ENCODE measurements at places on chromosomes 1 and 21.

GRCh38 chr1:151327903-151328674 lies 873 bp upstream of the PI4KB start:
- peak; percentile 17 for DNase-seq

GRCh38 chr1:22323846-22324504 lies 127.7 kb upstream of the ZBTB40 start:
- DNase-seq = no peak

GRCh38 chr21:28310171-28310685 lies 682.4 kb downstream of the LTN1 start:
- no peak for DNase-seq

DNA sequence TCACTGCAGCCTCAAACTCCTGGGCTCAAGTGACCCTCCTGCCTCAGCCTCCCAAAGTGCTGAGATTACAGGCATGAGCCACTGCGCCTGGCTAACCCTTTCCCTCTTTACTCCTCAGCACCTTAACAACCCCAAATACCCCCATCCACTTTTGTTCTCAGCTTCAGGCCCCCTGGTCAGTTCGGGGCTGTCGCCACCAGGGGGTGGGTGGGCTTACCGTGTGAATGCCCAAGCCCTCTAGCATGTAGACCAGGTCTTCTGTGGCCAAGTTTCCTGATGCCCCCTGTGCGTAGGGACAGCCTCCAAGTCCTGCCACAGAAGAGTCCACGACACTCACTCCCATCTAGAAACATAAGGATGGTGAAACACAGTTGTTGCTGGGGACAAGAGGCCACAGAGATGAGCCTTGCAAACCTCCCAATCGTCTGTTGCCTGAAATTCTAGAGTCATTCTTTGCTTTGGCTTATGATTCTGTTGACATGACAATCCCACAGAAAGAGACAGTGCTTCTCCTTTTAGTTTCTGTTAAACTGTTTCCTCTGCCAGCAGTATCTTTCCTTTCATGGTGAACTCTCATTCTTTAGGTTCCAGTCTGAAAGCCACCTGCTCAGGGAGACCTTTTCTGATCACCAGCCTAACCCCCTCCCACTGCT lies 3.8 kb upstream of the GALE start:
- no peak for DNase-seq

DNA sequence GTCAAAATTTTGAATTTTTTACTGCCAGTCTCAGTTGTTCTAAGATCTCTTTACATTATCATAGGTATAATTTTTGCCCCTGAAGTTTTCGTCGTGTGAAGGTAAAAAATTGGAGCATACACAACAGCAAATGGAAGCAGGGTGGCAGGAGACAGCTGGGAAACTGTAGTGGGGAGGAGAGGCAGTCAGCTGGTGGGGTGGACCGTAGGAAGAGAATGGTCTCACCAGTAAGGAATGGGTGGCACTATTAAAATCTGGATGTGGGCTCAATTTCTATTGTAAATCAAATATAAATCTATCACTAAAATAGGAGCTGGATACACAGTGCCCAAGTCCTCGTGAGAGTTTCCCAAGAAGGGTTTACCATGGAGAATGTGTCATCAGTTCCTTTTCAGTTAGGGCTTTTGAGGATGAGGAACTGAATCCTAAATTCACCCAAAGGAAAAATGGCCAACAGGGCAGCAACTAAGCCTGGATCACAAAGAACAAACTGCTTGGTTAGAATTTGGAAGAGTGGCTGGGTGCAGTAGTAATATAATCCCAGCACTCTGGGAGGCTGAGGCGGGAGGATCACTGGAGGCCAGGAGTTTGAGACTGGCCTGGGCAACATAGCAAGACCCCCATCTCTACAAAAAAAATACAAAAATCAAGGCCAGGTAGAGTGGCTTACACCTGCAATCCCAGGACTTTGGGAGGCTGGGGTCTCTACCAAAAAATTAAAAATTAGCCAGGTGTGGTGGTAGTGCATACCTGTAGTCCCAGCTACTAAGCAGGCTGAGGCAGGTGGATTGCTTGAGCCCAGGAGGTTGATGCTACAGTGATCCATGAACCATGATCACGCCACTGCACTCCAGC lies 10.5 kb upstream of the IRF2BP2 start:
- no peak for DNase-seq

Data from MCF 10A (cell line).